GM23248 (cell line): ENCODE measurements at places on chromosomes 16 and 17.

GRCh38 chr17:17445925-17446665, 30.7 kb upstream of the MED9 start:
- peak; percentile 93 for DNase-seq

- no peak for DNase-seq
Observed at GRCh38 chr17:51279183-51279582, 18.8 kb downstream of the UTP18 start.

DNA sequence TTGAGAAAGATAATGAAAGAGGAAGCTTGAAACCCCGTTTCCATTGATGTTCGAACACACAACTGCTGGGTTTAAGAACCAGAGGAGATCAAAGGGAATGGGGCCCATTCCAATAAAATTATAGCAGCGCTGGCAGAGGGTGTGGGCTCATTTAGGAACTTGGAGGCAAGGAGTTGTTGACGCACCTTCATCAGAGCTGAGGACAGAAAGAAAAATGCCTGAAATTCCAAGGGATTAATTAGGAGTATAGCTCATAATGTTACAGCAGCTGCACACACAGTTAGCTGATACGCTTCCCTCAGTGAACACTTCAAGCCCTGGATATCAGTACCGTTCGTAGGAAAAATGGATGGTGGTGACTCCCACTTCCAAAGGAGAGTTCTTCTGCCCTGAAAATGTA, 127.2 kb downstream of the AXIN2 start:
- no peak for DNase-seq

GRCh38 chr16:66961065-66961744, at the start of gene CES3:
Gene CES3, plus strand, starts transcription at chr16:66961266. Its CDS starts 42 bp downstream, at chr16:66961308.
- DNase-seq = peak; percentile 83

DNA sequence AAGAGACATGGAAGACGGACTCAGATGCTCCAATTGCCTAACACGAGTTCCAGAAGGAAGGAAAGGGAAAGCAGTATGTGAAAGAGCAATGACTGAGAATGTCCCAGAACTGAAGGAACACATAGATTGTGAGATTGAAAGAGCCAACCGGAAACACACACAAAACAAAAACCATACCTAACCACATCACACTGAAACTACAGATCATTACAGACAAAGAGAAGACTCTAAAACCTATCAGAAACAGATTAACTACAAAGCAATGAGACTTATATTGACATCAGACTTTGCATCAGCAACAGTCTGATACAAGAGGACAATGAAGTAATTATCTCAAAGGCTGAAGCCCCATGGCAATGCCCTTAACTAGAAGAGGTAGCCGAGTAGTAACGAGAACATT, 45.6 kb upstream of the CLEC18B start:
- no peak for DNase-seq

DNA sequence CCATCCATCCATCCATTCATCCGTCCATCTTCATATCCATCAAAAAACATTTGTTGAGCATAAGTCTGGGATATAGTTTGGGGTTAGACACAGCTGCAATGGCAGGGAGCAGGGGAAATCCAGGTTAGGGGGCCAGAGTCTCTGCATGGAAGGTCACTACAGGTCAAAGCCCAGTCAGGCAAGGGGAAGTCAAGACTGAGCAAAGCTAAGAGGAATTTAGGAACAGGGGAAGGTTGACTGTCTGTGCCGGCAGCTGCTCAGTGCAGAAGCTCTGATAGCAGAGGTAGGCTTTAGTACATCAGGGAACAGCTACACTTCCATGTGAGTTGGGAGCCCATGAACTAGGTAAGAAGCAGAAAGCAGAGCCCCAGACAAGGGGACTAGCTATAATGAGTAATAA, 68.1 kb downstream of the IRF8 start:
- DNase-seq = no peak

GRCh38 chr17:43813386-43813785, 19.6 kb downstream of the MPP3 start:
- DNase-seq = no peak

- DNase-seq = no peak
Observed at GRCh38 chr16:87792205-87792565, 26.4 kb upstream of the KLHDC4 start.

DNA sequence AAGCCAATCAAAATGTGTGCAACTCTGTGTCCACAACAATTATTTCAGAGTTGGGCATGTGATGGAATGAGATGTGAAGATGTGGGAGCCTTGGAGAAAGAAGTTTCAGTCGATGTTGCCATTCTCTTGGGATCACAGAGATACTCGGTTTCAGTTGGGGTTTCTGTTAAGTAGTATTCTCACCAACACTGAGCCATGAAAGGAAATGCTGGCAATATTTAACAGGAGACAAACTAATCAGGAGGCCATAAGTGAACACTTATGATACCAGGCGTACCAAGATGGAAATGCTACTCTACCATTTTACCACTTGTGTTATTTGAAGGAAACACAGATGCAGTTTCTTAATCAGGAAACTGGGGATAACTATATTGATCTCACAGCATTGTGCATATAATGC, 53.3 kb upstream of the NUDT7 start:
- DNase-seq = no peak

GRCh38 chr17:76688165-76688622, 22.6 kb downstream of the MXRA7 start:
- peak; percentile 76 for DNase-seq

DNA sequence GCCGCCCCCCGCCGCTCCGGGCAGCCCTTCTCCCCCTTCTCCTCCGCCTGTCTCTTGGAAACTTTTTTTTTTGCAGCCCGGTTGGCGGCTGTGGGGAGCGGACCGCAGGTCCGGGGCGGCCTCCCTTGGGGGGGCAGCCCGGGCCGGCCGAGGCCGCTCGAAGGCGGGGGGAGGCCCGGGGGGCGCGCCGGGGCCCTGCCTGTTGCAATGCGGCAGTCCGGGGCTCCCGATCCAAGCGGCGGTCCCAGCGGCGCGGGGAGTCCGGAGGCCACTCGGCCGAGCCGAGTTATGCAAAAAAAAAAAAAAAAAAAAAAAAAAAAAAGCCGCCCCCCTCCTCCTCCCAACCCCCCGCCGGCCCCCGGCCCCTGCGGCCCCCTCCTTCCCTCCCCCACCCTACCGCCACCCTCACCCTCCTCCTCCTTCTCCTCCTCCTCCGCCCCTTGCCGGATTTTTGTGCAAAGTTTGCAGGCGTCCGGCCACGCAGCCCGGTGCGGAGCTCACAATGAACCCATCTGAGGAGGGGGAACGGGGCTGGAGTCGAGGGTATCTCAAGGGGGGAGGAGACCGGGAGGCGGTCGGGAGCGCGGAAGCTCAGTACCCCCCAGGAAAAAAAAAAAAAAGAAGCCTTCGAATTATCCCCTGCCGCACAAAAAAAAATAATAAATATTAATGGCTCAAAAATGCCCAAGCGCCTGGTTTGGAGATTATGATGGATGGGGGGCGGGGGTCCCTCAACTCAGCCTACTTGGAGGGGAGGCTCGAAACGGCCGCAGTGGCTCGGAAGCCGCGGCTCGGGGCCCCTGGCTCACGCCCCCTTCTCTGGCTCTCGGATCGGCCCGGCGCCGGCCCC, at the start of gene ZNF423:
TSS of gene ZNF423 (minus strand) at position 291 of the 850 bp plus-strand sequence. CDS start 338 bp downstream, outside the sequence.
- peak; percentile 29 for DNase-seq

DNA sequence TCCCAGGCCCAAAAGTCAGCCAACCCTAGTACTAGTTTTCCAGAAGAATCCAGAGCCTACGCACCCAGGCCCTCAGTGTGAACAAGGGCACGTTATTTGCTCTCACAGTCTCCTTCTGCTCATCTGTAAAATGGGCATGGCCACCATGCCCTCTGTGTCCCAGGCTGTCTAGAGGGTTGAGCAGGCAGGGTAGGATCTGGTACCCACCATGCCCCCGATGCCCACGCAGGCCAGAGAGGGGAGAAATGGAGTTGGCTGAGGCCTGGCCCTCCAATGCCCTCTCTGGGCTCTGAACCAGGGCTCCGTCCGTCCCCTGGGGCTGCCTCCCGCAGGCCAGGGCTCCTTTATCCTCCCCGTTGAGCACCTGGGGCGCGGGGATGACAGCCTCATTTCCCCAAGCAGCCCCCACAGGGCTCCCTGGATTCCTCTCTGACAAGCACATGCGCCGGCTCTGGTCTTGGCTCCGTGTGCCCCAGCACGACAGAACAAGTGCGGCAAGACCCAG, 9.1 kb upstream of the BAHCC1 start:
- DNase-seq = no peak

- DNase-seq = no peak
Observed at GRCh38 chr17:70037498-70037897, 37.5 kb upstream of the KCNJ16 start.

GRCh38 chr17:80633207-80633606, 88.6 kb downstream of the RPTOR start:
- DNase-seq = no peak

GRCh38 chr17:45018514-45018847, 33.0 kb downstream of the DCAKD start:
- DNase-seq = peak; percentile 19

DNA sequence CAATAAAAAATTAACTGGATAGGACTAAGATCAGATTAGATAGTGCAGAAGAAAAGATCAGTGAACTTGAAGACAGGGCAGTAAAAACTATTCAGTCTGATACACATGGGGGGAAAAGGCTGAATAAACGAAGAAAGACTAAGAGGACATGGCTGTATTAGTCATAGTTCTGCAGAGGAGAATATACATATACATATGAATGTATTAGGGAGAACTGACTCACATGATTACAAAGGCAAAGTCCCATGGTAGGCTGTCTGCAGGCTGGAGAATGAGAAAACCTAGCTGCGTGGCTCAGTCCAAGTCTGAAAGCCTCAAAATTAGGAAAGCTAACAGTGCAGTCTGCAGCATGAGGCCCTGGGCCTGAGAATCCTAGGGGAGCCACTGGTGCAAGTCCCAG, 98.2 kb upstream of the GNAO1 start:
- no peak for DNase-seq

- no peak for DNase-seq
Observed at GRCh38 chr17:46815474-46816353, 2.8 kb downstream of the WNT3 start.

- DNase-seq = no peak
Observed at GRCh38 chr16:81815429-81815766, 36.3 kb downstream of the PLCG2 start.

DNA sequence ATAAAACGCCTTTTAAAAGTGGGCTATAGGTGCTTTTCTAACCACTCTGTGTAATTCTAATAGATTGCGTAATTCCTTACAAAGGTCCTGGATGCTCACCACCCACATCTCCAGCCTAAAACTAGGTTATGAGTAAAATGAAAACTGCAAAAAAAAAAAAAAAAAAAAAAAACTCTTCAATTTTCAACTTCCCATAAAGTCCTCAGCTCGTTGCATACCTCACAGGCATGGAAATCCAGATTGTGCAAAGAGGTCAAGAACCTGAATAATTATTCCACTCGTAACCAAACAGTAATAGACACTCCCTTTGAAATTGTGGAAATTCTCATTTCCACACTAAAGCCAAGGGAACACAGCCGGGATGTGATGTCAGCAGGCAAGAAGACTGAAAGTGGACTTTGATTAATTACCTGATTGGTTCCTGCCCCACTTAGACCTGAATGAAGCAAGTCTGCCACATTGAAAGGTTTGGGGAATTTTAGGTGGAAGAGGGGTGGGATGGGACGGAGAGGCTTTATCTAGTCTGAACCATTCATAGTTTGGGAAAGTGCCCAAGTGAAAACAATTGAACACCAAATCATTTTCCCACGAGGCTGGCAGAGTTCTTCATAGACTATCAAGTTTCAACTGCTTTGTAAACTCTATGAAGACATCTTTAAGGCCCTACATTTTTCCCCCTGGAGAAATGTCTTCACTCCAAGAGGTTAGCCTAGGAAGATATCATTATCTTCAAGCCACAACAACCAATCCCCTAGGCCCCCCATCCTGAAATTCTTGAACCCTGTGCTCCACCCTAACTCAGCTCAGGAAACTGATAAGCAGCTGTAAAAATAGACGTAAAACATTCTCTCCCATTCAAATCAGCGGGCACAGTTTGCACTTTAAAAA, 49.1 kb upstream of the TANC2 start:
- no peak for DNase-seq

DNA sequence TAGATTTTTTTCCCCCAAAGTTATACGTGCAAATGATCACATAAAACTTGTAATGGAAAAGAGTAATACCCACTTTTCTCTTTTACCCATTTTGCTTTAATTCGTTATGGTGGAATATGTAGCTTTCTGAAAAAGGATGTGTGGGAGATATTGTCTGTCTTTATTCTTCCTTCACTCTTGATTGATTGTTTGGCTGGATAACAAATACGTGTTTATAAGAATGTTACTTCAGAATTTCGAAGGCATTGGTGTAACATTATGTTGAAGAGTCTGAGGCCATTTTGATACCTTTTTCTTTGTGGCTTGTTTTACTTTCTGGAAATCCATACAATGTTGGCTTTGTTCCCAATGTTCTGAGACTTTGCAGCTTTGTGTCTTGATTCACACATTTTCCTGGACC, 71.4 kb downstream of the BCAS3 start:
- no peak for DNase-seq

GRCh38 chr16:5025171-5025632, 8.5 kb downstream of the NAGPA start:
- DNase-seq = peak; percentile 16

GRCh38 chr17:282000-282911, 70.4 kb downstream of the RPH3AL start:
- no peak for DNase-seq

GRCh38 chr16:81797443-81797842, 18.4 kb downstream of the PLCG2 start:
- DNase-seq = no peak

DNA sequence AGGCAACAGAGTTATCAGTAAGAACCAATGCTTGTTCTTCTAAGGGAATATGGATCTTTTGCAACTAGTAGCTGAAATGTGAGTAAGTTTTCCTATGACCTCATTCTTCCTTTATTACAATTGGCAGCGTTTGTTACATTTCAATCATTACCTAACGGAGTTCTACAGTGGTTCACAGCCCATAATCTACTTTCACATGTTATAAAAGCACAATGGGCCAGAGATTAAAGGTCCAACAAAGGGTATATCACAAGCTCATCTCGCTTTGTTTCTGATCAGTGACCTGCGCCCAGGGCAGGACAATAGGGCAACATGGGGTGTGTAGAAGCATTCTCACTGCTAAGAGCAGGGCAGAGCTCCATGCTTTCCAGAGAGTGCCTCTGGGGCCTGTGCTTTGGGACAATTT, 279.9 kb upstream of the DYNLRB2 start:
- peak; percentile 36 for DNase-seq

DNA sequence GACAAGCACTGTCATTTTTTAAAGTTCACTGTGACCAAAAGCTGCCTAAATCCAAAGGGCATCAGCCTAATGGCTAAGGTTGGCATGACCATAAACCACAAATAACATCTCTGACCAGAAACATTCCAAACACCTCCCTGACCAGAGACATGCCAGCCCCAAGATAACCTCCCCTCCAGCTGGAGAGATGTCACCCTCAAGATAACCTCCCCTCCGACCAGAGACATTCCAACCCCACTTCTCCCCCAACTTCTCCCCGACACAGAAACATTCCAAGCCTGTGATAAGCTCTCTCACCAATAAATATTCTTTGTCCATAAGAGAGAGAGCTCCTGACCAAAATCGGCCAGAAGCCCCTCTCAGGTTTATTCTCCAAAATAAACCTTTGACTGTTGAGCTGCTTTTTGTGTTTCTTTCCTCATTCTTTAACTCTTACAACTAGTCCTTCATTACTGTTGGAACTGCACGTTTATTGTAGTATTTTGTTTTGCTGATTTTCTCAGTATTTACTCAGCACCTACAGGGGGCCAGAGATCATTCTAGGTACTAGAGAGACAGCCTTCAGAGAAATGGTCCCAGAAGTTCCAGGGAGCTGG, 325.6 kb downstream of the SLC39A11 start:
- DNase-seq = no peak
